Stimulated activated CD4-positive, alpha-beta T cell treated with anti-CD3 and anti-CD28 coated beads, Interleukin-12 subunit alpha, Interleukin-12 subunit beta, amount 100 ng/mL, for 24 hours (primary cell): ENCODE measurements at places on chromosomes 3 and 15.

- DNase-seq, result no peak
These were observed 20.7 kb downstream of the PPP1R2 start for GRCh38 chr3:195522254-195523023.

DNA sequence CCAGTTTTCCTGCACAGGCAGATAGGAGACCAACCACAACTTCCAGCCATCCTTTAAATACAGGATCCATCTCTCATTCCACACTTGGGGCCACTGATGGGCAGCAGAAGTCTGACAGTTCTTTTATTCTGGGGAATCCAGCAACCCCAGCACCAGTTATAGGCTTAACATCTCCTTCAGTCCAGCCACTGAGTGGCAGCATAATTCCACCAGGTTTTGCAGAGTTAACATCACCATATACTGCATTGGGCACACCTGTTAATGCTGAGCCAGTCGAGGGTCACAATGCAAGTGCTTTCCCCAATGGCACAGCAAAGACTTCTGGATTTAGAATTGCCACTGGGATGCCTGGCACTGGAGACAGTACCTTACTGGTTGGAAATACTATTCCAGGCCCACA, 2.9 kb downstream of the NPAP1 start:
- no peak for DNase-seq

- no peak for DNase-seq
These were observed 128.2 kb upstream of the PLXNA1 start for GRCh38 chr3:126854666-126855065.

DNA sequence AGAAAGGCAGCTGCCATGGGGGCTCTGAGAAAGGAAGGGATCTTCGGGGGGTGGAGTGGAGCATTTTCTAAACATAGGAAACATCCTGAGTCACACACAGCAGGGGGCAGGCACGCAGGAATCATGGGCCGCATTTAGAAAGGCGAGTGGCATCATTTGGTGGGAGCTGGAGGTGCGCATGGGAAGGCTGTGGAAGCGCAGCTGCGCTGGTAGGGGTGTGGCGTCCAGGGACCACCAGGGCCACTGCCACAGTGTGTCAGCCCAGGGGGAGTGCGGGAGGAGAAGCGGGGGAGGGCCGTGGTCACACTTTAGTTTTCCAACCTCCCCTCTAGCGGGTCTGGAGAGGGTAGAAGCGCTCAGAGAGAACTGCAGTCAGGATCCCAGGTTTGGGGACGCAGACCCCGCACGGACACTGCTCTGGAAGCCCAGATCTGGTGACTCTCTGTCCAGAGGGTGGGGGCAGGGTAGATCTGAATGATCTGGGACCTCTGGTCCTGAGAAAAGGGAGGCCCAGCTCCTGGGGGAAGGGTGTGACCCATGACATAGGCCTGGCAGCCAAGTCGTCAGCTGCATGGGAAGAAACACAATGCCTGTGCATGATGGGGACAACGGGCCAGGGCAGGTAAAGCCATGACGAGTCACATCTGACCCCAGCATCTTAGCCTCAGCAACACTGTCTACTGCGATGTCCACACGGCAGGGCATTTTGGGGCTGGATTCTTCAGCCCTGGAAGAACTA, 88.0 kb upstream of the IQSEC1 start:
- DNase-seq, result no peak
